ENCODE measurements at places on chromosomes 5 and 9. TPM values are rescaled to one million over a fixed set of nuclear protein-coding genes. Genes with fewer than 3 reads are reported as not detected.

DNA sequence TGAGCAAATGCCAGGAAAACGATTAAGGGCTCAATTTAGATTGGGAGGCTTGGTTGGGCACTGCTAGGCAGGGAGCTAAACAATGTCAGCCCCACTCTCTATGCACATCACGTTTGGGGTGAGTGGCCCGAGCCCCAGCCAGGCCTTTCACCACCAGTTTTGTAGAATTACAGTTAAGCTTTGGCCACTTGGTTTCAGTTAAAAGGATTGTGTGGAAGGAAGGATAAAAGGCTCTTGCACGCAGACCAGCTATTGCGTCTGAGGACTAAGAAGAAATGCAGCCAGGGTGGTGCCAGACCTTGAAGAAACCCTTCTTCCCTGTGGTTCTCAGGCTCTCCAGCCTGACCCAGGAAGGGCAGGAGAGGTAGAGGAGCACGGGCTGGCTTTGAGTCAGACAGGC is 125.3 kb upstream of the SLC44A1 start:
- DNase-seq: no peak
- no peak overlapping the region for H3K27ac ChIP-seq
- H3K4me1 ChIP-seq: peaks cover 18% of the 10 kb centered on the region
- H3K27me3 ChIP-seq: peaks cover 4% of the 10 kb centered on the region

DNA sequence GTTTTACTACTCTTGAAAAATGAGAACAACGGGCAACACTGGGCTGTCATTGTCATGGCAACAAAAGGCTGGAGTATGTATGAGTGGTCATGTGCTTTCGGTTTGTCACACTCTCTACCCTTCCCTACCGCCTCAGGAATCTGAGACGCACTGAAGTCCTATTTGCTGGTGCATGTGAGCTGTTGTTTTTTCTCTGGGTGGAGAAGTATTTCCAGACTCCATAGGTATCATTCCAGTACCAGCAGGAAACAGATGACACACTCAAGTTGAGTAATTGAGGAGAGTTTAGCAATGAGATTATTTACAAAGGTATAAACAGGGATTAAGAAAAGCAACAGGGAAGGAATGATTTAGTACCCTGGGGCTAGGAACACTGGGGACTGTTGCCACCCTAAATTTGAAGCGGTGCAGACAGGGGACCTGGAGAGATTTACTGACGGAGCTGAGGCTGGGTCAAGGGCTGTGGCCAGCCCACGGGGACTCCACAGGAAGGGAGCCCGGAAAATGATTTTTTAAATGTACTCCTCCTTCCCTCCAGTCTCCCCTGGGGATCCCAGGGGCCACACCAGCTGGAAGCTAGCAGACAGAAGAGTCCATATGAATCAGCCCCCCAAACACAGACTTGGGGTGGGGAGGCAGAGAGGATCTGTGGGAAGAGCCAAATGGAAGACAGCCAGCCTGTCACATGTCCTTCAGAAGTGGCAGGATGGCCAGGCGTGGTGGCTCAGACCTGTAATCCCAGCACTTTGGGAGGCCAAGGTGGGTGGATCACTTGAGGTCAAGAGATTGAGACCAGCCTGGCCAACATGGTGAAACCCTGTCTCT is 13.2 kb upstream of the ZBTB43 start:
- H3K4me3 ChIP-seq: no peak overlapping the region
- no peaks in the 10 kb centered on the region for H3K4me1 ChIP-seq
- 0 out of 2 replicates have a peak, but pooled peaks cover 2% of the 10 kb centered on the region for H3K36me3 ChIP-seq
- no peak for DNase-seq
- H3K27ac ChIP-seq: no peak overlapping the region

GRCh38 chr9:131188976-131189375 is 63.6 kb downstream of the NUP214 start:
- H3K4me1 ChIP-seq: no peaks in the 10 kb centered on the region
- H3K4me3 ChIP-seq: no peak overlapping the region
- H3K27me3 ChIP-seq: no peaks in the 10 kb centered on the region
- no peak for DNase-seq
- no peak overlapping the region for H3K27ac ChIP-seq
- peaks cover 33% of the 10 kb centered on the region for H3K36me3 ChIP-seq

GRCh38 chr5:145027286-145027685 is 807.9 kb downstream of the PRELID2 start:
- H3K4me3 ChIP-seq: no peak overlapping the region
- no peaks in the 10 kb centered on the region for H3K36me3 ChIP-seq
- peaks cover 15% of the 10 kb centered on the region for H3K4me1 ChIP-seq

DNA sequence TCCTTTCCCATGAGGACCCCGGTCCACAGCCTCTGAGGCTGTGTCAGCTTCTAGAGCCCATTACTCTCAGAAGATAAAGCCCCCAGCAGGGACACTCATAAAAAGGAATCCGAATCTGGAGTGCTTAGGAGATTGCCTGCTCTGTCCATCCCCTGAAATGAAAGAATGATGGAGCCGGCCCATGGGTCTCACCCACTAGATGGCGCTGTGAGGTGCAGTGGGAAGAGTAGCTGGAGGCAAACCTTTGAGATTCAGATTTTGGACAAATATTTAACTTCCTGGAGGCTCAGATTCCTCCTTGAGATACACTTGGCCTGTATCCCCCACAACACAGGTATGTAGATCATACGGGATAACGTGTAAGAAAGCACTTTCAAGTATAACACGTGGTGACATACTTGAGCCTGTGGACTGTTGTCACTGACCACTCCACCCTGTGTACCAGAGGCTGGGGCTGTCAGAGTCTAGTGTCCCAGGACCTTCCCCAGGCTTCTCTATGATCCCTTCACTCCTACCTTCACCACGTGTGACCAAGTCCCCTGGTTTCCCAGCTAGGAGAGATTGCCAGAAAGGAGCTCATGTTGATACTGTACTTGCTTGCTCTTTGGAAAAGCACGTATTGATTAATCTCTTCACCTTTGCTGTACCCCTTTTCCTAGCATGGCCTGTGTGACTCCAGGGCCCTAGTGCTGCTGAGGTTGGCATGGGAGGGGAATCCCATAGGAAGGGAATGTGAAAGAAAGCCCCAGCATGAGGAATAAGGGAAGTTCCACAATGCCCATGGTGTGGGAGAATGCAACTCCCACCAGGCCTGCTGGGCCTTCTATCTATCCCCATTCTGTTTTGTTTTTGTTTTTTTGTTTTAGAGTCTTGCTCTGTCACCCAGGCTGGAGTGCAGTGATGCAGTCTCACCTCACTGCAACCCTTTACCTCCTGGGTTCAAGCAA is 32.1 kb downstream of the TRMO start:
- peaks cover 6% of the 10 kb centered on the region for H3K4me1 ChIP-seq
- no peak overlapping the region for H3K27ac ChIP-seq
- DNase-seq: peak; percentile 81
- no peaks in the 10 kb centered on the region for H3K36me3 ChIP-seq
- H3K4me3 ChIP-seq: no peak overlapping the region
- H3K27me3 ChIP-seq: peaks cover 46% of the 10 kb centered on the region

- no peak overlapping the region for H3K27ac ChIP-seq
- H3K4me1 ChIP-seq: peaks cover 45% of the 10 kb centered on the region
- DNase-seq: peak; percentile 51
These were observed 6.0 kb downstream of the PCDHGC5 start for GRCh38 chr5:141494761-141495452.

GRCh38 chr5:133995883-133996563 is 8.8 kb downstream of the VDAC1 start:
- H3K4me3 ChIP-seq: no peak overlapping the region
- H3K27ac ChIP-seq: no peak overlapping the region
- H3K27me3 ChIP-seq: no peaks in the 10 kb centered on the region
- peaks cover 9% of the 10 kb centered on the region for H3K36me3 ChIP-seq
- no peak for DNase-seq
- peaks cover 50% of the 10 kb centered on the region for H3K4me1 ChIP-seq

- no peak overlapping the region for H3K27ac ChIP-seq
- DNase-seq: no peak
- H3K36me3 ChIP-seq: peaks cover 45% of the 10 kb centered on the region
- no peaks in the 10 kb centered on the region for H3K4me1 ChIP-seq
- no peak overlapping the region for H3K4me3 ChIP-seq
- H3K27me3 ChIP-seq: no peaks in the 10 kb centered on the region
These were observed 72.4 kb downstream of the KIAA0825 start for GRCh38 chr5:94545870-94546625.

DNA sequence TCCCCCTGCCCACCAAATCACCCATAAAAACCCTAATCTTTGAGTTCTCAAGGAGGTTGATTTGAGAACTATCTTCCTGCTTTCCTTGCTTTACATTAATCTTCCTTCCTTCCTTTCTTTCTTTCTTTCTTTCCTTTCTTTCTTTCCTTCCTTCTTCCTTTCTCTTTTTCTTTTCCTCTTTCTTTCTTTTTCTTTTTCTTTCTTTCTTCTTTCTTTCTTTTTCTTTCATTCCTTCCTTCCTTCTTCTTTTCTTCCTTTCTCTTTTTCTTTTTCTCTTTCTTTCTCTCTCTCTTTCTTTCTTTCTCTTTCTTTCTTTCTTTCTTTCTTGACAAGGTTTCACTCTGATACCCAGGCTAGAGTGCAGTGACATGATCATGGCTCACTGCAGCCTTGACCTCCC is 67.3 kb upstream of the CEMIP2 start:
- H3K36me3 ChIP-seq: peaks cover 18% of the 10 kb centered on the region
- no peak overlapping the region for H3K4me3 ChIP-seq
- no peak for DNase-seq
- no peaks in the 10 kb centered on the region for H3K27me3 ChIP-seq

- H3K27ac ChIP-seq: no peak overlapping the region
- H3K4me3 ChIP-seq: no peak overlapping the region
These were observed 734.5 kb upstream of the ZNF608 start for GRCh38 chr5:125480911-125481310.

DNA sequence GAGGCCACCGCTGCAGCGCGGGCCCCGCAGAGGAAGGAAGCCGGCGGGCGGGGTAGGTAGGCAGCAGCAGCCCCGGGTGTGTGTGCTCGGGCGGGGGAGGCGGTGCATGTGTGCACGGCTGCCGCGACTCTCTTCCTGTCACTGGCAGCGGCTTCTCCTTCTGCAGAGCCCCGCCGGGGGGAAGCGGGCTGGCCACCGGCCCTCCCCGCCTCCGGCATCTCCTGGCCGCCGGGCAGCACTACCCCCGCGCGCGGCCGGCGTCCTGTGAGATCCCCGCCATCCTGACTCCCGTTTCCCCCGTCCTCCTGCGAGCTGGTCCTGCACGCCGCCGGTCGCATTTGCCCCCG is 315 bp downstream of the PIK3R1 start:
- peaks cover 18% of the 10 kb centered on the region for H3K36me3 ChIP-seq
- H3K27ac ChIP-seq: no peak overlapping the region
- H3K4me3 ChIP-seq: peak overlapping the region; percentile 75
- H3K4me1 ChIP-seq: peaks cover 22% of the 10 kb centered on the region

GRCh38 chr9:124489222-124489621 is 18.0 kb downstream of the NR5A1 start:
- no peak overlapping the region for H3K4me3 ChIP-seq
- no peak for DNase-seq
- no peaks in the 10 kb centered on the region for H3K36me3 ChIP-seq
- no peak overlapping the region for H3K27ac ChIP-seq
- H3K27me3 ChIP-seq: no peaks in the 10 kb centered on the region
- peaks cover 14% of the 10 kb centered on the region for H3K4me1 ChIP-seq

GRCh38 chr5:116872486-116872885 is 297.9 kb upstream of the SEMA6A start:
- H3K4me1 ChIP-seq: peaks cover 6% of the 10 kb centered on the region
- no peak for DNase-seq
- no peaks in the 10 kb centered on the region for H3K27me3 ChIP-seq
- H3K4me3 ChIP-seq: no peak overlapping the region
- peaks cover 14% of the 10 kb centered on the region for H3K36me3 ChIP-seq

- no peaks in the 10 kb centered on the region for H3K36me3 ChIP-seq
- H3K4me1 ChIP-seq: peaks cover 12% of the 10 kb centered on the region
- H3K27me3 ChIP-seq: no peaks in the 10 kb centered on the region
- no peak overlapping the region for H3K4me3 ChIP-seq
These were observed 11.3 kb upstream of the LOX start for GRCh38 chr5:122089096-122090013.

GRCh38 chr9:107282759-107283622 is at the start of gene RAD23B:
TSS of gene RAD23B (plus strand) at chr9:107283279. CDS start at chr9:107283630, 351 bp downstream.
- H3K36me3 ChIP-seq: peaks cover 3% of the 10 kb centered on the region
- DNase-seq: peak; percentile 97
- peaks cover 50% of the 10 kb centered on the region for H3K4me1 ChIP-seq
- peak within 1 kb of the TSS; percentile 93 for H3K4me3 ChIP-seq
- no peaks in the 10 kb centered on the region for H3K27me3 ChIP-seq
- peak within 1 kb of the TSS; percentile 99 for H3K27ac ChIP-seq

DNA sequence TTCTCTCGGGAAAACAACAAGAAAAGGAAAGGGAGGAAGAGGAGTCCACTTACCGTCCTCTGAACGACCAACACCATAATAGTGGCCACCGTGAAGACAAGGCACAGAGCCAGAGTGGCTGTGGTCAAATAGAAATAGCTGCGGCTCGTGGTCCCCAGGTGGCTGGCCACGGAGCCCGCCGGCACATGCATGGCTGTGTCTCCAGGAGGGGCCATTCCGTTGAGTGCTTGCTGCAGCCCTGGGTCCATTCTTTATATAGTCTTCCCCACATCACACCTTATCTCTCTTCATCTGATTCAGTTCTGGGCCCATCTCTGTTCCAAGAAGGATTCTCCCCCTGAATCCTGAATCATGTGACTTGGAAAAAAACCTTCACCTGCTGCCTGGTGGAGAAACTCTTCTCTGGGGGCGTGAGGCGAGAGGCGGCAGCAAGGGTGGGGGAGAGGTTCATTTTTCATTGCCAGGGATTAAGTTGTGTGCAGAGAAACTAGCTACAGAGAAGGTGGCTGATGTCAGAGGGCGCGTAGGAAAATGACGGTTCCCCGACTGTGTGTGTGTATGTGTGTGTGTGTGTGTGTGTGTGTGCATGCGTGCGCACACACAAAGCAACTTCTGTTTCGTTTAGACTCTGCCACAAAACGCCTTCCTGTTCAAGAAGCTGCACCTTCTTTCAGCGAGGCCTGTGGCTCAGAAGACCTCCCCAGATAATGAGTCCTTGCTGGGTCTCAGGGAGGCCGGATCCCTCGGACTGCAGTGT is at the start of gene TNFSF8:
Gene TNFSF8, minus strand, starts transcription at position 536 of the 757 bp plus-strand sequence. Its CDS starts 288 bp downstream, at position 248.
- no peak within 1 kb of the TSS for H3K4me3 ChIP-seq
- H3K36me3 ChIP-seq: no peaks in the 10 kb centered on the region
- H3K27ac ChIP-seq: no peak within 1 kb of the TSS

GRCh38 chr9:3441197-3441816 is 84.5 kb downstream of the RFX3 start:
- no peak overlapping the region for H3K4me3 ChIP-seq
- no peaks in the 10 kb centered on the region for H3K36me3 ChIP-seq
- no peak overlapping the region for H3K27ac ChIP-seq
- DNase-seq: peak; percentile 43

PTRH1 gene
- total RNA-seq: 13.9 TPM

PCSK1 gene
- total RNA-seq: 4.5 TPM

KCNT1 gene
- total RNA-seq: 0.14 TPM

SNCAIP gene
- 9.7 TPM for total RNA-seq

Measured in WTC11 (cell line).